ENCODE measurements at places on chromosomes 6 and 20.

DNA sequence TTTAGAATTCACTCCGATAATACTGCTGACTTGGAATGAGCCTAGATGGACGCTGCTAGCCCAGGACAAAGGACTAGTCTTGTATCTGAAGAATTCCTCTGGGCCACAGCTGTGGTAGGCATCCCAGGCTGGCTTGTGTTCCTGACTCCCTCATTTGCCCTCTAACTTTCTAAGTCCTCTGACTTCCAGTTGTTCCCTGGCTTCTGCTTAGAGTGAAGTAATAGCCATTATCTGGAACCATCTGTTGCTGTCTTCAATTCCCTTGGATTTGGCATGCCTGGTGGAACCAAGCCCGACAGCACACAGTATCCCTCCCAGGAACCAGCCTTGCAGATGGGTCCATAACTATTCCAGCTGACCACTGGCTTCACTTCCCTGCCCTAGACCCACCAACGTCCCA, 376.0 kb downstream of the SYNE1 start:
- peak; percentile 73 for DNase-seq

DNA sequence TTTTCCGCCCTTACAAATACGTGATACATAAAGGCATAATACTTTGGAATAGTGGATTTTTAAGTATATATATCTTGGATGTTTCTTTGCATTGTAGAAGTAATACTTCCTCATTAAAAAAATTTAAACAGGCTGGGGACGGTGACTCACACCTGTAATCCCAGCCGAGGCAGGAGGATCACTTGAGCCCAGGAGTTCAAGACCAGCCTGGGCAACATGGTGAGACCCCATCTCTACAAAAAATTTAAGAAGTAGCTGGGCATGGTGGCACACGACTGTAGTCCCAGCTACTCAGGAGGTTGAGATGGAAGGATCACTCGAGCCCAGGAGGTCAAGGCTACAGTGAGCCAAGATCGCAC, 38.6 kb upstream of the RNF8 start:
- DNase-seq, result no peak

DNA sequence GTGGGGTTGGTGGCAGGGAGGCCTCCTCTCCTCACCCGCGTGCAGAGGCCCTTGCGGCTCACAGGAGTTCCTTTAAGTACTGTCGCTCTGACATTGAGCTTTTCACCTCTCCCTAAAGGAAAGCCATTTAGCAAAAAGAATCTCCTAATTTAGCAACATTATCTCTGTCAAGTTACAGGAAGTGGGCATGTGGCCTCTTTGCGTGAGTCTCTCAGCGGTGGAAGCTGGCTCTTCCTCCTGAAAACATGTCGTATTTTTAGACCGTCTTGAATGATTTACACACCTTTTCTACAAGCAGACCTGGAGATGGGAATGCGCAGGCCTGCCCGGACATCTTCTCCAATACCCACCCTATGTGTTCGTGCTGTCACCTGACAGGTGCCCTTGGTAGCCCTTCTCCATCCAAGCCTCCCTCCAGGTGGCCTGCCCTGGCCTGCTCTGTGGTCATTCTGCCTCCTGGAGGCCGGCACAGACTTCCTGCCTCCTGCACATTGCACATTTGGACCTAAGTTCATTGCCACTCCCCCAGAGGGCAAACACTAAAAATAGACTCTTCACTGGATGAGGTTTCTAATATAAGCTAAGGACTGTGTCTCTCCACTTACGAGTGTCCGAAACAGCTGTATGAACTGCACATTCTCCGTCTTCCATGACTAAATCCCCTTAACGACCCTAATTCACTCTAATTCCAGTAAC, 18.5 kb upstream of the PHACTR3 start:
- DNase-seq, result no peak

GRCh38 chr20:1203630-1204029, 376 bp downstream of the C20orf202 start:
- DNase-seq, result no peak

- DNase-seq, result peak; percentile 81
These were observed 53.9 kb downstream of the HS3ST5 start for GRCh38 chr6:114288701-114289495.

- no peak for DNase-seq
These were observed 182.8 kb downstream of the PTPRK start for GRCh38 chr6:128337619-128338018.

- DNase-seq, result peak; percentile 76
These were observed 1.4 kb downstream of the SPO11 start for GRCh38 chr20:57330998-57331397.

DNA sequence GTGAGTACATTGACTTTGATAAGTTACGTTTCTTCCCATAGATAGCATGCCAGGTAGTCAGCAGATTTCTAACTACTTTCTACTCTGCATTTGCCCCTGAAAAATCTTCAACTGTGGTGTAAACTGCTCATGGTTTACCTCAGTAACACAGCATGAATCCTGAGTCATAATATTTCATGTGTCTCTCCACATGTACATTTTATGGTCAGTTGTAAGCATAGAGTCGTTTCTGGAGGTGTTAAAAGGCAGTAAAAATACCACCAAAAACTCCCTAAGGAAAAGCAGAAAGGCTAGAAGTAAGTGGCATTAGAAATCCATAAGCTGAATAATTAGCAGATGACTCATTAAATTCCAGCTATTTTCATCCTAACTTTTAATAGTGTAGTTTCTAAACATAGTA, 4.1 kb upstream of the GPR63 start:
- DNase-seq, result no peak

DNA sequence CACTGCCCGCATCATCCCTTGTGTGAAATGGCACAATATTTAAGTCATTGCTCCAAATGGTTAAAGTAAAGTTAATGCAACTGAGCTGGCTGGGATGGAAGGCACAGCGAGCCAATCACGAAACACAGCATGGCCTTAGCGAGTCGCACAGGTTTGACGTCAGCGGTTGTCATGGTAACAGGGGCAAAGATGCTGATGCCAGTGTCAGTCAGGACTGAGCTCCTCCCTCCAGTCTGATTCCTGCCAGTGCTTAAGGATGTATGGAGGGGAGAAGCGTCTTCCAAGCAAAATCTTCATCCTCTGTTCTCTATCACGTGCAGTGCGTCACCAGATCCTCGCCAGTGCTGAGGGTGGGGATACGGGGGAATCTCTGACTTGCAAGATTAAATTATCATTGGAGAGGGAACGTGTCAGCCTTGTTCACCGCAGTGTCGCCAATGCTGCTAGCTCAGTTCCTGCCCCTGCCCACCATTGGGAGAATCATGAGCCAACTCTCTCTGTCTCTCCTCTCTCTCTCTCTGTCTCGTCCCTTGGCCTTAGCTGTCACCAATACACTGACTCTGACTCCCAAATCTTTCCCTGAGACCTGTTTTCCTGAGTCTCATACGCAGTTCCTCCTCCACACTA, 24.5 kb downstream of the TSPYL4 start:
- DNase-seq, result peak; percentile 98

GRCh38 chr6:27642744-27643456, 170.0 kb upstream of the ZNF184 start:
- DNase-seq, result no peak

GRCh38 chr6:45983062-45983461, 32.6 kb downstream of the CLIC5 start:
- DNase-seq, result no peak

- peak; percentile 8 for DNase-seq
These were observed 31.7 kb upstream of the CST1 start for GRCh38 chr20:23782366-23782983.

- DNase-seq, result no peak
These were observed 43.2 kb upstream of the CRISP1 start for GRCh38 chr6:49909563-49909962.

DNA sequence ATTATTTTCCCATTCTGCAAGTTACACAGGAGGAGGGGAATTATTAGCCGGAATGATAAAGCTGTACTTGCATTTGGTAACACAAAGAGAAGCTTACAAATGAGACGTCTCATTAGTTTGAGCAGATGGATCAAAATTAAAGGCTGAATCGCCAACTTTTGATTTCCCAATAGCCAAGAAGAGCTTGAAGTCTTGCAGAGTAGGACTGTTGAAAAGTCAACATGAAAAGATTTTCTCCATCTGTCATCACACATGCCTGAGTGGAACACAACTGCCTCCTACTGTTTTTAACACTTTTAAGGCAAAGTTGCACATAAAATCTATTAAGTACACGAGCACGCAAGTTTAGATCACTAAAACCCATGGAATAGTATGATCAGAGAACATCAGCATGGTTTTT, 176.2 kb downstream of the ASCC3 start:
- peak; percentile 7 for DNase-seq

DNA sequence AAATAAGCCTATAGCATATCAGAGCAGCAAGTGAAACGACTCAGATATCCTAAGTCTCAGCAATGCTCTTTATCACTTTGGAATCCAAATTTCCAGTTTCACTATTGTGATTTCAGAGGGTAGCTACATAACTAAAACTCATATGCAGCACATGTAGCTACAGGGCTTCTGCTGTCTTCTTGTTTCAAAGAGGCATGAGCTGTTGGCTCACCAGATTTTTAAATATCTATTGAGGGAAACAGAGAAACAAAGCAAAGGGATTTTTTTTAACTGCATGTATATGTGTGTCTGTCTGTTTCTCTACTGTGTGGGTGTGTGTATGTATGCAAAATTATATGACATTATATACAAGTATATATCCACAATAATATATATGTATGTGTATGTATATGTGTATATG, 258.4 kb downstream of the HDGFL1 start:
- no peak for DNase-seq

GRCh38 chr6:20415712-20416454, 14.2 kb downstream of the E2F3 start:
- no peak for DNase-seq

DNA sequence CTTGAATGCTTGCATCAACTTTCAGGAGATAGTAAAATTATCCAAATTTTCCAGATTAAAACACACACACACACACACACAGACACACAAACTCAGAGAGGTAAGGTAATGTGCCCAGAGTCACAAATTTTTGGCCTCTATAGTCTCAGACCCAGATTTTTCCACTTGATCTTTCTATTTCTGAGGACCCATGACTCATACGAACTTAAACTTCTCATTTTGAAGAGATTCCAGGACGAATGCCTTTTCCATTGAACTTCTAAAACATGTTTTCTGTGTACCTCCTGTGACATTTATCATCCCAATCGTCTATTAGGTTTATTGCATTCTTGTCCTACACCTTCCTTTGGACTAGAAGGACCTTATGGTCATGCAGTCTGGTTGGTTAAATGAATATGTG, 172.9 kb upstream of the COL21A1 start:
- DNase-seq, result no peak

- no peak for DNase-seq
These were observed 85.3 kb upstream of the RALGAPA2 start for GRCh38 chr20:20797521-20798310.

Measured in pons (tissue), 1 donor.